ENCODE measurements at places on chromosomes 16 and 17.

- no peak for DNase-seq
Observed at GRCh38 chr17:4974115-4974670, 6.6 kb upstream of the SPAG7 start.

- no peak for DNase-seq
Observed at GRCh38 chr16:85185303-85186100, 73.2 kb upstream of the CIBAR2 start.

- no peak for DNase-seq
Observed at GRCh38 chr17:39777534-39778365, 40.0 kb downstream of the GRB7 start.

DNA sequence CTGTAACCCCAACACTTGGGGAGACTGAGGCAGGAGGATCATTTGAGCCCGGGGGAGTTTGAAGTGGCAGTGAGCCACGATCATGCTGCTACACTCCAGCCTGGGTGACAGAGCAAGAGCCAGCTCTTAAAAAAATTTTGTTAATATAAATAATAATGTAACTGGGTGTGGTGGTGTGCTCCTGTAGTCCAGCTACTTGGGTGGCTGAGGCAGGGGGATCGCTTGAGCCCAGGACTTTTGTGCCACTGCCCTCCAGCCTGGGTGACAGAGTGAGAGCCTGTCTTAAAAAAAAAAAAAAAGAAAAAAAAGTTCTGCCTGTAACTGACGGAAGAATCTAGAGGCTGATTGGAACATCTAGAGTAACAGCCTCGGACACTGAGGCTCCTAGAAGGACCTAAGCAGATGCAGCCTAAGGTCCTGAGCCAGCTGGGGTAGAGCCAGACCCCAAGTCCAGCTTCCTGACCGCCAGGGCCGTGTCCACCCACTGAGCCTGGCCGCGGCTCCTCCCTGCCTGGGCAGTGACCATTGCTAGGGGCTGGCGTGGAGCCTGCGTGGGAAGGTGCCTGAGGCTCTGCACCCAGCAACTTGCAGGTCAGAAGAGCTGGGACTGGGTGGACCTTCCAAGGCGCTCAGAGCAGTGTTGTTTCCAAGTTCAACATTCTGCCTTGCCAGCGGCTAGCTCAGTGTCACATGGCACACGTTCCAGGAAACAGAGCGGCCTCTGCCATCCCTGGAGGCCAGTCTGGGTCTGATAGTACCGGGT, 209.4 kb upstream of the CIBAR2 start:
- DNase-seq, result no peak

DNA sequence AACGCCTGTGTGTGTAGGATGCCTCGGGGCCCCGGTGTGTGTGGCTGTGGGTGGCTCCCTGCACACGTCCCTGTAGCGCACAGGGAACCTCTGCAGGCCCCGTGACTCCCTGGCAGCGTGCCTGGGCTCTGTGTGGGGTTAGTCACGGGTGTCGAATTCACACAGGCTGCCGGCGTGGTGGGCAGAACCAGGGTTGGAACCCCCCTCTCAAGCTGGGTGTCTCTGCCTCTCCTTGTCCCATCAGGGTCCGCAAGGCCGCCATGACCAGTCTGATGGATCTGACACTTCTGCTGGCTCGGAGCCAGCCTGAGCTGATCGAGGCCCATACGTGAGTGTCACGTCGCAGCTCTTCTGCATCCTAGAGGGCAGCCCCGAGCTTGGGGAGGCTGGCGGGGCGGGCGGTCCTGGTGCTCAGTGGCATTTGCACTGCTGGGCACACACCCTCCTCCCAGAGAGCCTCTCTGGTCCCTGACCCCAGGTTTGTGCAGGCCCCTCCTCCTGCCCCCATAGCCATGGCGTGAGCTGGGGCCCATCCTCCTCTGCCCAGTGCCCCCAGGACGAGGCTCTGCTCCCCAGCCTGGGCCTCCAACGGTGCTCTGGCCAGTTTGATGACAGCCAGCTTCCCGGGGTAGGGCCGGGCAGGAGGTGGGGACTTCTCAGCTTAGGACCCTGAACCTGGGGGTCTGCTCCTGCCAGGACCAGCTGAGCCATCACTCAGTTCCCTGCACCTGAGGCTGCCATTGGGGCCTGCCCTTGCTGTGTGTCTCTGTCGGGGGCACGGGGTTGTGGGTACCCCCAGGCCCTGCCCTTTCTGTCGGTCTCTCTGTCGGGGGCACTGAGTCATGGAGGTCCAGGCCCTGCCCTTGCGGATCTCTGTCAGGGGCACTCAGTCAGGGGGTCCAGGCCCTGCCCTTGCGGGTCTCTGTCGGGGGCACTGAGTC, 88.1 kb upstream of the ZNF750 start:
- no peak for DNase-seq

DNA sequence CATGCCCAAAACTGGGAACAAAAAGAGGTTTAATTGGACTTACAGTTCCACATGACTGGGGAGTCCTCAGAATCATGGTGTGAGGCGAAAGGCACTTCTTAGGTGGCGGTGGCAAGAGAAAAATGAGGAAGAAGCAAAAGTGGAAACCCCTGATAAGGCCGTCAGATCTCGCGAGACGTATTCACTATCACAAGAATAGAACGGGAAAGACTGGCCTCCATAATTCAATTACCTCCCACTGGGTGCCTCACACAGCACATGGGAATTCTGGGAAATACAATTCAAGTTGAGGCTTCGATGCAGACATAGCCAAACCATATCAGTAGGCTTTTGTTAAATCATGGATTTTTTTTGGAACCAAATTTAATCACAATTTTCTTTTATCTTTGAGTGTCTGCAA, 24.4 kb downstream of the RBL2 start:
- no peak for DNase-seq

DNA sequence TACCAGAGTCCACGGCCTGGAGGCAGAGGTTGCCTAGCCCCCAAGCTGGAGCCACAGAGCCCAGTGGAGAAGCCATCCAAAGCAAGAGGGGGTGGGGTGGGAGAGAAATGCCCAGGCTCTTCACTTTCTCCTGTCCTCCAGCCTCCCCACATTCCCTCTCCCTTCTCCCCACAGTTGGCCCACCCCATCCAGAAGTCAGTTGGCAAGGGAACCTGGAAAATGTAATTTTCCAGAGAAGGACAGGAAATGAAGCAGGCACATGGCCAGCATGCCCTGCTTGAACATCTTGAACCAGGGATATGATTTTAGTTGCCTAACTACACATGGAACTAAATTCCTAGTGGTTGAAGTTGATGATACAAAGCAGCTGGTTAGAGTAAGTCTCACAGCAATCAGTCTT, 73.3 kb upstream of the IRX6 start:
- DNase-seq, result no peak

- DNase-seq, result no peak
Observed at GRCh38 chr17:41338961-41339485, 11.6 kb downstream of the KRT33A start.

DNA sequence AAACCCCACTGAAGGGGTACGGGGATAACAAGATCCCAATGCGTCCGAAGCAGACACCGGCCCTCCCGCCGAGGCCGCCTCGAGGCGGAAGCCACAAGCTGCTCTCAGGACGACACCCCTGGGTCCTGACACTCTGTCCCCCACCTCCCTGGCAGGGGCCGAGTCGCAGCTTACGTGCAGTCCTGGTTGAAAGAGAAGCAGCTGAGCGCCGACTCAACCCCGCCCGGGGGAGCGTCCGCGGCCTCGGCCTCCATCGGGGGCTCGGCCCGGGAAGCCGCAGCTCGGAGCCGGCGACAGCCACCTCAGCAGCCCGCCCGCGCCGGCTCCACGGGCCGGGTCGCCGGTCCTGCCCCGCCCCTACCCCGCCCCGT, at the start of gene WIPI1:
Gene WIPI1 (minus strand): TSS at position 329 of the 371 bp plus-strand sequence. CDS start 75 bp downstream, at position 254.
- DNase-seq, result no peak

GRCh38 chr16:80060470-80060869, 459.9 kb upstream of the MAF start:
- no peak for DNase-seq

DNA sequence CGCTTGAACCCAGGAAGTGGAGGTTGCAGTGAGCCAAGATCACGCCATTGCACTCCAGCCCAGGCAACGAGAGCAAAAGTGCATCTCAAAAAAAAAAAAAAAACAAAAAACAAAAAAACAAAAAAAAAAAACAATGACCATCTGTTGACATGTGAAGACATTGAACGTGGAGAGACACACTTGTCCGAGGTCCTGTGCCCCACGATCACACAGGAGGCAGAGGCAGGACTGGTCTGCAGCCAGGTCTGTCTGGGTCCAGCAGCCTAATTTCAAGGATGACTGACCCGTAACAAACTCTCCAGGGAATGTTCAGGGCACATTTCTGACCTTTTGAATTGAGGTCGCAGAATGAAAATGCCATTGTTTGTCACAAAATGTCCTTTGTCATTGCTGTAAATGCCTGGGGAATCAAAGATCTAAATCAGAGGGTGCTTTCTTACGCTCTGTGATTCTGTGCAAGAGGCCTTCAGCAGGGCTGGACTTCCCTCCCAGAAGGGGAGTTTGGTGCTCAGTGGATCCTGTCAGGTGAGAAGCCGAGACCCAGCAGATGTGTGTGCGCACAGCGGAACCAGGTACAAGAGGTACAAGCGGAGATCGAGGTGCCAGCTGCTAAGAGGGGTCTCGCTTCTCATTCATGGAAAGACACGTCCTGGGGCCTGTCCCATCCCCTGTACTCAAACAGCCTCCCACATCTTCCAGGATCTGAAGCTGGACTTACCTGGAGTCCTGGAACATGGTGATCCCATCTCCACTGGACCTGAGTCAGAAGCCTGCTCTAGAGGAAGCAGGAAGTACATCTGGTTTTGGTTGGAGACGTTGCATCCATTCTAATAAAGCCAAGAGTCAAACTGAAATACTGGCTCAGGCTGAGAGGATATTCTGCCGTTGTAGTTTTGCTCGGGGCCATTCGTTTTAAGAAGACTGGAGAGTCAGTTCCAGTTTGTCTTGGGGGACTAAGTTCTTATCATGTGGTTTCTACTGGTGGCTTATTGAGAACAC, 95.8 kb downstream of the IRF8 start:
- no peak for DNase-seq

All from activated naive CD4-positive, alpha-beta T cell (primary cell).